ENCODE measurements at places on chromosomes 11 and 22.

DNA sequence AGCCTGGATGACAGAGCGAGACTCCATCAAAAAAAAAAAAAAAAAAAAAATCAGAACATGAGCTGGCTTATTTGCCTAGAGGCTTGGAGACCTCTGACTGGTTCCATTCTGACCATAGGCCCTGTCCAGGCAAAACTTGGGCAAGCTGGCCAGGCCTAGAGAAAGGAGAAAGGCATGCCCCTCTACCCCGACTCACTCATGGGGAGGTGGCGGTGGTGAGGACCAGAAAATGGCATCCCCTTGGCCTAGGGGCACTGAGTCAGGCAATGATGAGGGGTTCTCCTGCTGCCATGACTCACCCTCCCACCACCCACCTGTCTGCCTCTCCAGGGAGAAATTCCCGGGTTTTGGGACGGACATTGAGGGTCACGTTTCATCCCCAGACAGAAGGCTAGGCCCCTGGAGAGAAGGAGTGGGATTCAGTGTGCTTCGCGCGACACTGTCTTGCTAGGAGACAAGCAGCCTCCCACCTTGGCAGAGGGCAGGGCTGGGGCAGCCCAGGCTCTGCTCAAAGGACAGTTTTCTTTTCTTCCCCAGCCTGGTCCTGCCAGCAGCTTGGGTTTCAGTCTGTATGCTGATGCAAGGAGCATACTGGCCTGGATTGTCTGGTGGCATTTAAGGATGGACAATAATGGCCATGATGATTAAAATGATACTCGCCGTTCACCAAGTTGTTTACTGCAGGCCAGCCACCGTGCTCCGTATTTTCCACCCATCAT, 17.2 kb downstream of the TOB2 start:
- no peak for DNase-seq

- DNase-seq: no peak
Measured at GRCh38 chr11:19519353-19519752, 193.3 kb upstream of the NAV2 start.

- DNase-seq: no peak
Measured at GRCh38 chr22:20115691-20116375, at the start of gene RANBP1. Gene RANBP1, plus strand, starts transcription at chr22:20116104. Its CDS starts 81 bp downstream, at chr22:20116185.

DNA sequence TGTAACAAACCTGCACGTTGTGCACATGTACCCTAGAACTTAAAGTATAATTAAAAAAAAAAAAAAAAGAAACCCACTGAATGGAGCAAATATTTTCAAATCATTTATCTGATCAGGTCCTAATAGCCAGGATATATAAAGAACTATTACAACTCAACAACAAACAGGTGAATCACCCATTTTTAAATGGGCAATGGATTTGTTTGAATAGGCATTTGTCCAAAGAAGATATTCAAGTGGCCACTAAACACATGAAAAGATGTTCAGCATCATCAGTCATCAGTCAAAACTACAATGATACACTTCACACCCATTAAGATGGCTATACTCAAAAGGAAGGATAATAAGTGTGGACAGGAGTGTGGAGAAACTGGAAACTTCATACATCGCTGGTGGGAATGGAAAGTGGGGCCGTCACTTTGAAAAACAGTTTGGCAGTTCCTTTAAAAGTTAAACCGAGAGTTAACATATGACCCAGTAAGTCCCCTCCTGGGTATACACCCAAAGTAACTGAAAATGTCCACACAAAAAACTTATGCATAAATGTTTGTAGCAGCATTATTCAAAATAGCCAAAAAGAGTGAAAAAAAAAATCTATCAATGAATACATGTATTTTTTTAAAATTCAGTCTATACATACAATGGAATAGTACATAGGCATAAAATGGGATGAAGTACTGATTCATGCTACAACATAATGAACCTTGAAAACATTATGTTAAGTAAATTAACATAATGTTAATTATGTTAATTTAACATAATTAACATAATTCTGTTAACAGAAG, 53.1 kb downstream of the ARRB1 start:
- no peak for DNase-seq

- no peak for DNase-seq
Measured at GRCh38 chr11:130145975-130146776, 13.4 kb upstream of the ST14 start.

DNA sequence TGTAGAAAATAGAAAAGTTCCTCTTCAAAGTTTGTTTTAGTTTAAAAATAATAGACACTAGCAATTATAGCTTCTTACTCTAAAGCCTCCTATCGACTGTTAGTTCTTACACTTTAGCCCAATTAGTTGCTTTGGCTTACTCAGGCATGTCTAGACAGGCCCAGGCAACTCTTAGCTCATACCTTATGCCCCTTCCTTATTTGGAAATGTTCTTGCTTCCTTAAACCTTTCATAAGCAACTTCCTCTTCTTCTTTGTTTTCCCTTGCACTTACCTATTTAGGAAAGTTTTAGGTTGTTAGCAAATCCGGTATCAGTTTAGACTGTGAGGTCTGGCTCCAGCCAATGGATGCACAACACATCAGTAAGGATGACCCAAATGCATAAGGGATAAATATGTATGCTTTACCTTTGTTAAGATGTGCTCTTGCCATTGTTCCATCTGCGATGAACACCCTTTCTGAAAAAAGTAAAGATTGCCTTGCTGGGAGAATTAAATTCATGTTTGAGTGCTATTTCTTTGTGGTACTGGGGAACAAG, 1277.5 kb upstream of the CNTN5 start:
- DNase-seq: no peak

DNA sequence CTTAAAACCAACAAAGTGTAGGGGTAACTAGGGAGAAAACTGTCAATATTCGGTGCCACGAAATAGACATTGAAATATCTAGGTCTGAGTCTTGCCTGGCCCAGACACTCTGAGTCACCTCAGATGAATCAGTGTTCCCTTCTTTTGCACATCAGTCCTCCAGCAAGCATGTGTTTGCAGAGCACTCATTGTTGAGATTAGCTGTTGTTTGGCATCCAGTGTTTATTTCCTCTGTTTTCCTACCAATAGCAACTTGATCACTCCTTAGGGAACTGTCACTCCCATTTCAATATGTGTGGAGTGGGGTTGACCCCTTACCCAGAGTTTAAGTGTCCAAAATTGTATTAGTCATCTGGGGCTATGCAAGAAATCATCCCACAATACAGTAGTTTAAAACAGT, 4.7 kb upstream of the ASCC2 start:
- no peak for DNase-seq

DNA sequence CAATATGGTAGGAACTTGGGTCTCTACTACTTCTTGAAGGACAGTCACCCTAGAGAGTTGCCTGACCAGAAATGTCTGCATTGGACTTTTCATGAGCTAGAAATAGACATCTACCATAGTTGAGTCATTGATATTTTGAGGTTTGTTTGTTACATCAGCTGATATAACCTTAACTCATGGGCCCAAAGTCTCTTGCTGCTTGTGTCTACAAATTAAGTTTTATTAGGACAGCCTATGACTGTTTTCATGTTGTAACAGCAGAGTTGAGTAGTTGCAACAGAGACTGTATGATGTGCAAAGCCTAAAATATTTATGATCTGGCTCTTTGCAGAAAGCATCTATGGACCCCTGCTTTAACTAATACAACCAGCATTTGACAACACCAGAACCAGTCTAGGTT, 155.3 kb downstream of the MIAT start:
- no peak for DNase-seq

All from activated naive CD4-positive, alpha-beta T cell treated with Interleukin-2 at 50 U/mL for 16 hours (primary cell).